ENCODE measurements at places on chromosomes 12 and 14. TPM values are rescaled to one million over a fixed set of nuclear protein-coding genes. Genes with fewer than 3 reads are reported as not detected.

Gene DLGAP5
- 84.8 TPM for total RNA-seq

Gene LRCOL1
- total RNA-seq, result not detected

Gene BCL7A
- total RNA-seq, result 6.3 TPM

Gene DEPDC4
- total RNA-seq, result 2.3 TPM

Gene LALBA
- not detected for total RNA-seq

Gene B3GNT4
- 1.6 TPM for total RNA-seq

Gene PSEN1
- total RNA-seq, result 38.5 TPM

Gene SCN8A
- total RNA-seq, result 1.3 TPM

Gene ARHGAP9
- total RNA-seq, result 282 TPM

Gene IL22
- not detected for total RNA-seq

Gene RNASE2
- not detected for total RNA-seq

Data from activated naive CD8-positive, alpha-beta T cell treated with anti-CD3 and anti-CD28 coated beads, Interleukin-2, amount 10 ng/mL, durations not matched to agents 7 days and 5 days (primary cell).